Ureter (tissue), 1 donor: ENCODE measurements at places on chromosomes 3 and 15.

DNA sequence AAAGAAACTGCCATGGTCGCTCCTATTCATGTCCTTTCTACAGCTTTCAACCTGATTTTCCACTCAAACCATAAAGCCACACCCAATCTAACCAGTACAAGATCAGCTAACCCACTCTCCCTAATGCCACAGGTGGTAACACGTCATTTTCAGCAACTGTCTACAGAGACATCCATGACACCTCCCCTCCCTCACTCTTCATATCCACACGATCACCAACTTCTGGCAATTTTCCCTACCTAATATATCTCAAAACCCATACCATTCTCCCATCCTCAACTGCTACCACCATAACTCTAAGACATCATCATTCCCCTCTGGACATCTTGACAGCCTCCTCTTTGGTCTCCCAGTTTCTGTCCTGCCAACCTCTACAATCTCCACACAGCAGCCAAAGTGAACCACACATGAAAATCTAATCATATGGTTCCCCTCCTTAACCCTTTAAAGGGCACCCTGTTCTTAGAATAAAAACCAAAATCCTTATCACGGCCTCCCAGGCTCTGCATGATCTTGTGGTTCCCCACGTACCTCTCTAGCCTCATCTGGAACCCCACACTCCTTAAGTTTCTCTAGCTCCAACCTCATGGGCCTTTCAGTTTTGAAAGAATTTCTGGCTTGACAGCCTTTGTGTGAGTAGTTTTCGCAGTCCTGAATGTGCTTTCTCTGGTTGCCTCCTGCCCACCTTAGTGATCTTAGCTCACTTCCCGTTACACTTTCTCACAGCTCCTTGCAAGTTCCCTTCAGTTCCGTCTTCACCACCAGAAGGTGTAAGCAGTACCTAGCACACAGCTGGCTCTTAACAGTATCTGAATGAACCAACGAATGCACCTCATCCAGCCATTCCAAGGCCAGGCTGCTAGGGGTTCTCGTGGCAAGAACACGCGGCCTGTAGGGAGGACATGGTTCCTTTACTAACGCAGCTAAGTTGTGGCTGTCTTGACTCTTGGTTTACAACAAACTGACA lies 33.4 kb downstream of the SPINK8 start:
- DNase-seq, result no peak

- no peak for DNase-seq
Measured at GRCh38 chr3:3447641-3448040, 268.1 kb upstream of the CRBN start.

DNA sequence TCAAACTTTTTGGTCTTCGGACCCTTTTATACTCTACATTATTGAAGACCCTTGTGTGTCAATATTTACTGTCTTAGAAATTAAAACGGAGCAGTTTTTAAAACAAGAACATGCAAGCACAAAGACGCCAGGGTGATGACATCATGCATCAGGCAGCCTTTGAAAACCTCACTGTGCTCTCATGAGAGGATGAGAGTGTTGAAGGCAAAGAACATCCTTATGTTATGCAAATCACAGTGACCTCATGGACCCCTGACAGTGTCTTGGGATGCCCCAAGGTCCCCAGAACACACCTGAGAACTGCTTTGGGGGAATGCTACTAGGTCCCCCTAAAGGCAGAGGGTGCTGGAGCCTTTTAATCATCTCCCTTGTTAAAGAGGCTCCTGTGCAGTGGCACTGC lies 51.6 kb downstream of the CHDH start:
- no peak for DNase-seq

DNA sequence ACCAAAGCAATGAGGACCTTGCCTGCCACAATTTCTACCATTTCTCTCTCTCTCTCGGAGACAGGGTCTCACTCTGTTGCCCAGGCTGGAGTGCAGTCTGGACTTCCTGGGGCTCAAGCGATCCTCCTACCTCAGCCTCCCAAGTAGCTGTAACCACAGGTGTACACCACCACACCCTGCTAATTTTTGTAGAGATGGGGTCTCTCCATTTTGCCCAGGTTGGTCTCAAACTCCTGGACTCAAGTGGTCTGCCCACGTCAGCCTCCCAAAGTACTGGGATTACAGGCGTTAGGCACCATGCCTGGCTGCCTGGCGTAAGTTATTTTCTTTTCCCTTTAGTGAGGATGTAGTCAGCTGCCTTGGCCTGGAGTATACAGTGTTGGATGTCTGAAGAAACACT lies 37.7 kb upstream of the INO80 start:
- no peak for DNase-seq

GRCh38 chr3:84194029-84194428 lies 764.8 kb upstream of the CADM2 start:
- no peak for DNase-seq

GRCh38 chr3:177484926-177485325 lies 287.6 kb upstream of the TBL1XR1 start:
- DNase-seq, result no peak

GRCh38 chr15:70072479-70072878 lies 25.2 kb downstream of the TLE3 start:
- no peak for DNase-seq

DNA sequence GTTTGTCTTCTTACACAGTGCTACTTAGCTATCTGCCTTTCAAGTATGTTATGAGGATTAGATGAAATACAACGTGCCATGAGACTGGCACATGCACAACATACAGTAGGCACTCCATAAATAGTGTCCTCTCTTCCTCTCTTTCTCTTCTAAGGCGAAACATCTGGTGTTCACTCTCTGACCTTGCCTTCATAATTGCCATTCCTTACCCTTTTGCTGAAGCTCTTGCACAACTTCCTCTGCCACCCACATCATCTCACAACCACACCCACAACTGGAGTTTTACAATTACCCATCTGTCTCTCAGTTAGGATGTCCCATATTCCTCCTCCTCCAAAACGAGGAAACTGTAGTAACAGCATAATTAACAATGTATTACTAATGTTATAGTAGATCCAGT lies 26.4 kb upstream of the ACP3 start:
- no peak for DNase-seq

GRCh38 chr3:19232566-19232965 lies 84.3 kb downstream of the KCNH8 start:
- no peak for DNase-seq

DNA sequence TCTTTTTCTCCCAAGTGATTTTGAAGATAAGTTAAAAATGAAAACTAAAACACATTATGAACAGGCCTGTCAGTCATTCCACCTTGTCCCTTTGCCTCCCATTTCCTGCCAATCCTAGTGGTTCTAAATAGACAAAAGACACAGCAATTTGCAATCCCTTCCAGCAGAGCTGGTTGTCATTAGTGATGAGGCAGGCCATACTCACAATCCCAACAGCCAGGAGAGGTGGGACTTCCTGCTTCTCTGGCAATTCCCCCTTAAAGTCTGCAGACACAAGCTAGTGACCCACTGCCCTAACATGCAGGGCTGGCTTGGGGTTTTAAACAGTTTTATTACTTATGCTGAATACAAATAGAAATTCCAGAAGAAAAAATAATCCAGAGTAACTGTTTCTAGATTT lies 38.4 kb upstream of the RBP1 start:
- no peak for DNase-seq

GRCh38 chr3:53547327-53547726 lies 52.9 kb downstream of the CACNA1D start:
- DNase-seq, result no peak

- no peak for DNase-seq
Measured at GRCh38 chr3:154242766-154243165, 81.5 kb downstream of the DHX36 start.

GRCh38 chr15:73608941-73609340 lies 24.2 kb downstream of the NPTN start:
- no peak for DNase-seq

DNA sequence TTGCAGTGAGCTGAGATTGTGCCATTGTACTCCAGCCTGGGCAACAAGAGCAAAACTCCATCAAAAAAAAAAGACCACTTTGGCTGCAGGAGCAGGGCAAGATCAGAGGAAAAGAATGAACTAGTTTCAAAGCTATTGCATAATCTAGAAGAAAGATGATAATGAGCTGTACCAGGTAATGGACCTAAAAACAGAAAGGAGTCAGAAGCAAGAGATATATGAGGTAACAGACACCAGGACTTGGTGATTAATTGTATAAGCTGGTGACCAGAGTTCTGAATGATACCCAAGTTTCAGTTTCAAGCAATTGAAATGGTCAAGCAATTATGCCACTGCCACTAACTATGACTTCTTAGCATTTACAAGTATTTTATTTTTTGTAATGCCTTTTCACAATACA lies 2.9 kb downstream of the POLQ start:
- no peak for DNase-seq

DNA sequence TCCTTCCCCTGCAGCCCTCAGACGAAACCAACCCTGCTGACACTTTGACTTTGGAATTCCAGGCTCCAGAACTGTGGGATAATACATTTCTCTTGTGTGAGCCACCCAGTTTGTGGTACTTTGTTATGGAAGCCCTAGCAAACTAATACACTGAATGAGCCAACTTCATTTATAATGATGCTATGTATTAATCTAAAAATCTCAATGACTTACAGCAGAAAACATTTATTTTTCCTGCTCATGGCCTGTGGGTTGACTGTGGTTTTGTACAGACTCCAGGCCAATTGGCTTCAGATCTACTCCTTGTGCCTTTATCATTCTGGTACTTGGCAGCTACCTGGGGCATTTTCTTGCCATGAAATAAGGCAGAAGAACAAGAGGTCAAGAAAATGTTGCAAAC lies 152.4 kb downstream of the EBLN2 start:
- DNase-seq, result no peak

- peak; percentile 85 for DNase-seq
Measured at GRCh38 chr3:15327941-15328340, 4.4 kb downstream of the SH3BP5 start.

- DNase-seq, result no peak
Measured at GRCh38 chr15:88974392-88974791, 61.2 kb upstream of the MFGE8 start.

DNA sequence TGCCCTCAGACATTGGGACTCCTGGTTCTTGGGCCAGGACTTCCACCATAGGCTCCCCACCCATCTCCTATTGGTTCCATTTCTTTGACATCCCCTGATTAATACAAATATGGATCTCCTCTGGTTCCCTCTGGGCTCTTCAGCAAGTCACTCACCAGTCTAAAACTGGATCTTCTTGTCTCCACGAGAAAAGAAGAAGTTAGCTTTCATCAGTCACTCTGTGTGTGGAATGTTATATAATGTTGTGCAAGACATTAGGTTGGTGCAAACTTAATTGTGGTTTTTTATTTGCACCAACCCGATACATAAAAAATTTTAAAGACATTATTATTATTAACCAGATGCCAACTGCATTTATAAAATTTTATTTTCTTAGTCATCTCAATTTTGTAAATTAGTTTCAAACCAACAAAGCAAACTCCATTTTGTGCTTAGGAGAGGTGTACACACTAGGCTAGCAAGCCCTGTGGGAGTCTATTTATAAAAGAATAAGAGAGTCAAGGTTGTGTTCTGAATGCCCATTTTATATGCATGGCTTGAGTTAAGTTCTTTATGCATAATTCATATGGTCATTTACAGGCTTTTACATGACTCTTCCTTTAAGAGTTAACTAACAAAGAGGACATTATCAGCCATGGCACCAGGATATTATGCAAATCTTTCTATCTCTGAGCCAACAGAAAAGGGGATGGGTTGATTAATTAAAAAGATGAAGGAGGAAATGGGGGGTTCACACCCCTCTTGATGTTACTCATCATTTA lies 35.1 kb upstream of the IL12A start:
- DNase-seq, result no peak

DNA sequence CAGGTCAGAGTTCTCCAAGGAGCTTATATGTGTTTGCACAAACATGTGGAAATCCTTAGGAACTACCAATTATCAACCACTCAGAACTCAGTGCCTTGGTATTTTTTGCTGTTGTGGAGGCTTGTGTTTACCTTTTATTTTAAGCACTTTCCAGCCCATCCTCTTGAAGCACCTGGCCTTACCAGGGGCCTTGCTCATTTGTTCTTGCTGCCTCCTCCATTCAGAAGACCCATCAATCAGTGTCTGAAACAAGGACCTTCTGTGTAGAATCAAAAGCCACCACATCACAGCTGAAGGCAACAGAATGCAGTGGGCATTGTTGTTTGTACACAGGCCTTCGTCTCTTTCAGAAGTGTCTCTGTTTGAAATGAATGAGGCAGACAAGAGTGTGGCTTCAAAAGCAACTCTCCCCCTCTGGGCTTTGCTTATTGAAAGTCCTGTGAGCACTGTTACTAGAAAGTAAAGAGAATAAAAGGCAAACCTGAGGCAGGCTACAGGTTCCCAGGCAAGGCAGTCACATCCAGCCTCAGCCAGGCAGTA lies 24.5 kb upstream of the LIPC start:
- DNase-seq, result no peak

- no peak for DNase-seq
Measured at GRCh38 chr3:173013219-173013832, 127.7 kb downstream of the SPATA16 start.

DNA sequence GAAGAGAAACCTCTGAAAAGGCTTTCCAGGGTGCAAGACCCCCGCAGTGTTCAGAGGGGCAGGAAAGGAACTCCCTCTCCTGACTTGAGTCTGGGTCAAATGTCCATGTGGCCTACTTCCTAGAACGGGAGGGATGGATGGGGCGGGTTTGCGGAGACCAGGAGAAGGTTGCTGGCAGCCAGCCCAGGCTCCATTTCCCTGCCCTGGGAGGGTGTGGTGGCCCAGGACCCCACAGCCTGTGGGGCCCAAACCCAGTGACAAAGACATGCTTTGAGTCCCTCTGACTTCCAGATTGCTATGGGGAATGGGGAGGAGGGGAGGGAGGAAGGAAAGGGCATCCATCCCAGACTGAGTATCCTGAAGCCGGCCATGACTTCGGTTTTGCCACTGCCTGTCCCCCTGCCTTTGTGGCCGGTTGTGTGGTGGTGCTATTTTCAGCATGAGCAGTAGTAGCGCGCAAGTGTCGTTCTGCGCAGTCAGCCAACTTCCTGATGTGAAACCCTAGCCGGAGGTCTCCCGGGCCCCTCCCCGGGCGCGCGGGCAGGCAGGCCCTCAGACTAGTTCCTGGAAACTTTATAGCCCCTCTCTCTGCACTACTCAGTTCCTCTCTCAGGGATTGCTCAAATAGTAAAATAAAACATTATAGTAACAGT lies 24.4 kb downstream of the MAGEF1 start:
- DNase-seq, result peak; percentile 56

GRCh38 chr3:132911741-132912415 lies 126.3 kb upstream of the TMEM108 start:
- DNase-seq, result no peak

DNA sequence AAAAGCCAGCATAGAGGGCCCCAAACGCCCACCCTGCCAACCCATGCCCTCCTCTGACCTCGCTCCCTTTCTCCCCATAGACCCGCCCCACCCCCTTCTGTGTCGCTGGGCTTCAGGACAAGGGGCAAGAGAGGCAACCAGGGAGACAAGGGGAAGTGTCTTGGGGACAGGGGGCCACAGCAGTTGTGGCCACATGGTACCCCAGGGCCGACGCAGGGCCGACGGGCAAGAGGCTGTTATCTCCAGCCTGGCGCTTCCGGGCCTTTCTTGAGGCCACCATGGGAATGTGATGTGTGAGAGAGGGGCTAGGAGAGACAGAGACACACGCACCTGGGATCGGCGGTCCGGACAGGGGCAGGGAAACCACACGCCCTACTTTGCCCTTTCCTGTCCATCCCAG lies 3.4 kb upstream of the HAPLN3 start:
- DNase-seq, result no peak
